Activated CD4-positive, alpha-beta T cell treated with anti-CD3 and anti-CD28 coated beads, Interleukin-2, amount 50 U/mL, for 24 hours (primary cell): ENCODE measurements at places on chromosomes 7 and 10.

GRCh38 chr10:42795701-42796100 lies 13.1 kb downstream of the BMS1 start:
- DNase-seq = no peak

GRCh38 chr7:4272141-4272540 lies 410.0 kb upstream of the FOXK1 start:
- DNase-seq = no peak

DNA sequence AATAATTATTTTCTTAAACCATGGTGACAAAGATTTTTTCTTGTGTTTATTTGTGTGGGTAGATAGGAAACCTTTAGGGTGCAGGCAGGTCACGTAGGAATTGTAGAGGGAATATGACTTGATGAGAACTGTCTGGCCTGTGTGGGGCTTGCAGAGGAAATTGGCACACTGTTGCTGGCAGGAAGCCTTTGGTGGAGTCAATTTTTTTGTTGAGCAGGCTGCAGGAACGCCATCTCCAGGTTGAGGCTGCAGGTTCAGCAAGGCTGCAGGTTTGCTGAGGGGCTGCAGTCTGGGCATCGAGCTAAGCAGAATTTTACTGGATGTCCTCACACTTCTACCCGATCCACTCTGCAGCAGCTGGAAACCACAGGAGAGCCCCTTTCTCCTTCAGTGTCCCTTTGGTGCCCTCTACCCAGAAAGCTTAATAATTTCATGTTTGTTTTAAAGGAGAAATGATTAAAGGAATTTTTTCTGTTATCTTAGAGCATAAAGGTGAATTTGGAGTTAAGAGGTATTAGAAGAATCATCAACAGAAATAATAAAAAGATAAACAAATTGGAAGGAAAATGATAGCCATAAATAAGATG lies 37.0 kb downstream of the TBC1D12 start:
- DNase-seq = no peak

DNA sequence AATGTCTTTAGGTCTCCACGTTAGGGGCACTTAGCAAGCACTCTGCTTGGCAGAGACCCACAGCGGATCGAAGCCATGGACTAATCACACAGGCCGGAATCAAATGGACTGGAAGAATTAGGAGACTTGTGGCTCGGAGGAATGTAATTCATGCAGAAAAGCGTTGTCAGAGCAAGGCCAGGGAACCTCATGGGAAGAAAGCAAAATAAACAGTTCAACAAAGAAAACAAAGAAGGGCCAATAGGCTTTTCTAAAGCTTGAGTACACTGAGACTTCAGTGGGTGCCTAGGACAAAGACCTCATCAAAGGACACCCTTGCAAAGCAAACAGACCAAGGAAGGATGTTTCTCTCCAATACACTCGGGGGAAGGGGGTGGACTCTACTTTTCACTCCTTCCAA lies 171.1 kb downstream of the GLI3 start:
- no peak for DNase-seq

- no peak for DNase-seq
Observed at GRCh38 chr7:138770904-138771303, 26.9 kb upstream of the TMEM213 start.

DNA sequence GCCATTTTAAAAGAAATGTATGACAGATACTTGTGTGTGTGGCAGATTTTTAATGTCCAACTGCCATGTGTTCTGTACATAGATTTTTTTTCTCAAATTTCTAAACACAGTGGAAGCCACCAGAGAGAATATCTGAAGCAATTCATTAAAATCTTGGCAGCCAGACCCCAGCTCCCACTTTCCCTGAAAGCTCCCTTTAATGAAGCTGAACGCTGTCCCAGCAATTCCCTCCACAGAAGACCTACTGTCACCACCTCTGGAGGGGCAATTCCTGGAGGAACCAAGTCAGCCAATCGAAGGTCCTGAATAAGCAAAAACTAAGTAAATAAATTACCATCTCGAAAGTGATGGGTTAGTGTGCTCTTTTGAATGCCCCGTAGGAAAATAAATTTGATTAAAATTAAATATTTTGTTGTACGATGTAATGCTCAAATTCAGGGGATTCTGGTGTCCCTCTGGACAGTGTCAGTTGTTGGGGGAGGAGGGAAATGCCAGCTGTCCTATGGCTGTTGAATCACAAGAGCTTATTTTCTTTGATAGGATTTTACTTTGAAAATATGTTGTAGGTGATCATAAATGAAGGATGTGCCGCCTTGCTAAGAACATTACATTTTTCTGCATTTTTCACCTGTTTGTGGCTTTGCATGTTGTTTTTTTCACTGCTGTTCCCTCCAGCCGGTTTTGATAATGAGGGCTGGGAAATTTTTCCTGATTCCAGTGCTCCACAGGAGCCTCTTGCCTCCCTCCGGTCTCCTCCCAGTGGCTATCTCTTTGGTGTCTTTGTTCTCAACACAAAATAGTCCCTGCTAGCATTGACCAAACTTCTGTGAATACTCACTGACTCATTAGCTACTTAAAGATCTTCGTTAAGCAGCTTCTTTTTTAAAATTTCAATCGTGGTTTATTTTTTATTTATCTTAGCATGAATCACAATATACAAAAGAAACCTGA lies 9.2 kb upstream of the GSAP start:
- no peak for DNase-seq

- peak; percentile 8 for DNase-seq
Observed at GRCh38 chr10:17805921-17806577, 3.1 kb upstream of the MRC1 start.

GRCh38 chr10:51427758-51428157 lies 271.6 kb downstream of the CSTF2T start:
- DNase-seq = no peak

GRCh38 chr10:80598084-80598798 lies 60.5 kb downstream of the SH2D4B start:
- DNase-seq = no peak

DNA sequence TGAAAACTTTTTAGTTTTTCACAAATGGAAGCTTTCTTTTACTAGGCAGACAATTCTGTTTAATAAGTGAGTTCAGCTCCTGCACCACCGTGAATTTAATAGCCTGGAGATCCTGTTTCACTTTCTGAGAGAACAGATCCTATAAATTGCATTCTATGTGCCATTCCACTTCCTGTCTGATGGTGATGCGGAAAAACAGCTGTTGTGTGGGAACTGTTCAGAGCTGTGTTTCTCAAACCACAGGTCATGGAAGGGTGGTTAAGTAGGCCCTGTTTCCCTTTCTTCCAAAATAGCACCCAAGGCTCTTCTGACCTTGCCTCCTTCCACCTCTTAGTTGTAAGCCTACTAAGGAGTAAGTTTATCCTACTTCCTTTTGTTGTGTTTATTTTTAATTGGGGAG lies 97.2 kb upstream of the DKK1 start:
- no peak for DNase-seq

- no peak for DNase-seq
Observed at GRCh38 chr10:3261921-3262320, 89.3 kb upstream of the PITRM1 start.

- no peak for DNase-seq
Observed at GRCh38 chr10:77974396-77975074, 48.0 kb upstream of the DLG5 start.

DNA sequence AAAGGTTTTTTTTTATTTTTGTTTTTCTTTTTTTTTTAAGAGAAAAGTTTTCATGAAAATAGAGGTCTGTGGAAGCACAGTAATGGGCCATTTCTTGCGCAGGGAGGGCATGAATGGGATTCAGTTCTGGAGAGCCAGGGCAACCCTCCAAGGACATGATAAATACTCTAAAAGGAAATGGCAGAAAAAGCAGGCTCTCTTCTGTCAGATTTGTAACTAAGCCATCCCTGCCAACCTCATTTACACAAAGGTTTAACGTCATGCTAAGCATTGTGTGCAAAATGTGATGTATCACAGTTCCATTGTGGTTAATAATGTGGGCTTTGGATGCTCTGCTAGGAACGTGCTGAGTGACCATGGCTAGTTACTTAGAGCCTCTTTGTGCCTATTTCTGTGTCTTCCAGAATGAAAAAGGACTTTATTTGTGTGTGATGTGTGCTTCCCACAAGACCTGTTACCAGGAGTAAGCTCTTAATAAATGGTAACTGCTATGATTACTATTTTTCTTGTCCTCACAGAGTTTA lies 1095.9 kb upstream of the SORCS1 start:
- no peak for DNase-seq

DNA sequence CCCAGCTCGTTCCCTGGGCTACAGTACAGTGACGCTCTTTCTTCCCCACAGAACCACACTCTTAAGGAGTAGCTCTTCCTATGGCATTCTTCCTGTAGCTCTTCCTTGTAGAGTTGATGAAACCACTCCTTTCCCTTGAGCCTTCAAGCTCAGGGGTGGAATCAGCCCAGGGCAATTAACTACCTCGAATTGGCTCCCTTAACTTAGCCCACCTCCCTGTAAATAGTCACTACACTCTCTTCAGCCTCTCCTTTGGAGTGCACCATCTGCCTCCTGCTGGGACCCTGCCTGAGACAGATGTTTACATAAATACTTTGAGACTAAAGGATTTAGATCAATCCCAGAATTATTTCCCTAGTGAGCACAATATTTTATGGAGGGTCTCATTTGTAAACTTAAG lies 537.8 kb upstream of the AUTS2 start:
- no peak for DNase-seq

DNA sequence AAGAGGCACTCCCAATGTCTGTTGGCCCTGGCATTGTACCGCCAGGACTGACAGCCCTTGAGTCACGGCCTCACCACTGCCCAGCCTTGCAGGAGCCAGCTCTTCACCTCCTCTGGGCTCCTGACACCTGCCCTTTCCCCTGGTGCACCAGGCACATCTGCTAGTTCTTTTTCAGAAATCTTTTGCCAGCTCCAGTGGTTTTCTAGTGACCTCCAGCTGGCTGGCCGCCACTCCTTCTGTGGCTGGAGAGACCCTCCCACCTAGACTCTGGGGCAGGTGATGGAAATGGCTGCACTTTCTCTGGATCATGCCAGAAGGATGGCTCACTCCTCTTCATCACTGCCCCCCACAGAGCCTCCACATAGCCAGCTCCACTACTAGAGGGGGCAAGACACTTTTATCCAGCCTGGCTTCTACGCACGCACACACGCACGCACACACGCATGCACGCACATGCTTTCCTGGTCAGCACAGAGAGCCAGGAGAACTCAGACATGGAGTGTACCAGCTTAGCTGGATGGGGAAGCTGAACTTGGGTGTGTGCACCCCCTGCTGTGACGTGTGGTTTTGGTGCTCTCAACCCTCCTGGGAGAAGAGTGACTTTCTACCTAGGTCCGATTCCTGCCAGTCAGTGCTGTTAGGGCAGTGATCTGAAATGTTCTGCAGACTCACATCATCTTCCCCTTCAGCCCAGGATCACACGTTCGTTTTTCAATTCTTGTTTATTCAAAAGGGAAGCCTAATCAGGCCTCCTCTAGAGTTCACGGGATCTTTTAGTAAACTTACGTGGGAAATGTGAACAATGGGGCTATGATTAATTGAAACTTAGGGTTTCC lies 222.0 kb downstream of the PRPF18 start:
- DNase-seq = no peak

DNA sequence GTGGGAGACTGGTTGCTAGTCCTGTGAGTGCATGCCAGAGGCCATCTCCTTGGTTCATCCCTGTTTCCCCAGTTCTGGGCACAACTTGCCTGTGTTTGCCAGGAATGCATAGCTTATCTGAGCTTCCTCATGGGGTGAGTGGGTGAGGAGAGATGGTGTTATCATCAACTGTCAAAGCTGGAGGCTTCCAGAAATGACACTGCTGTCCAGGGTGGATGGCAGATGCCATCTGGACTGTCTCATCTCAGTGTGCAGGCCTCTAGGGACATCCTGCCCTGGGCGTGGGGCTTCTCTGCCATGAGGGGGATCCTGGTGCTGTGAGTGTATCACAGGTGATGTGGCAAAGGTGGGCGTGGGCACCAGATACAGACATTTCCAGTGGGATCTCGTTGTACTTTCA lies 328.6 kb downstream of the DPP6 start:
- DNase-seq = no peak

GRCh38 chr7:48180981-48181380 lies 9.7 kb downstream of the ABCA13 start:
- no peak for DNase-seq

- peak; percentile 7 for DNase-seq
Observed at GRCh38 chr10:32795598-32796183, 162.3 kb downstream of the ITGB1 start.

GRCh38 chr10:101889256-101890210 lies 45.9 kb upstream of the KCNIP2 start:
- DNase-seq = peak; percentile 58

DNA sequence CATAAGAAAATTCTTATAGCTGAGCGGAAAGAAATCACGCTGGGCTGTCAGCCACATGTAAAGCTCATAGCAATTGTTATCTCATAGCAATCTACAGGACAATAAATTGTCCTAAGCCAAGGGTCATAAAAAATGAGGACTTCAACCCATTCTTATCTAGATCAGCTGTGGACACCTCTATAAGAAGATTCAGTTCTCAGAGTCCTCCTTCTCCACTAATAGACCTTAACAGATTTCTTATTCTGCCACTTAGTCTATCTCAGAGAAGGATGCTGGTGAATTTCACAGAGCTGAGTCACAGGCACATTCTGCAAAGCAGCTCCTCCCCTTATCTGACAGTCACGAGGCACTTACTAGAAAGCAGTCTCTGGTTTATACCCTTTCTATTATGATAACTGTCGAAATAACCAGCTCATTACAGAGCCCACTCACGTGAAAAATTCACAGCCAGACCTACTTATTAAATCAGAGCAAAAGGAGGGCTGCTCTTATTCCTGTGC lies 185.3 kb upstream of the PCLO start:
- DNase-seq = no peak

- DNase-seq = no peak
Observed at GRCh38 chr10:122703483-122704448, 4.1 kb upstream of the C10orf120 start.

DNA sequence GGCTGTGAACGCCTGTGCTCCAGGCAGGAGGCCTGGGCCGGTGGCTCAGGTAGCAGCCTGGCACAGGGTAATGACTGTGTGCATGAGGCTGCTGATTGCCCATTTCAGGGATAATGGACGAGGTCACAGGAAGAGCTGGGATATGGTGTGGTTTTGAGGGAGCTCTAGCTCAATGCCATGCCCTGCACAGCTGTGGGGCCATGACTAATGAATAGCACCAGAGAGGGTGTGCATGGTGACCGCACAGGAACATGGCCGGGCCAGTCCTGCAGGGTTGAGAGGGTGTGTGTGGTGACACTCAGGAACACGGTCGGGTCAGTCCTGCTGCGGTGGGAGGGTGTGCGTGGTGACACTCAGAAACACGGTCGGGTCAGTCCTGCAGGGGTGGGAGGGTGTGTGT lies 21.8 kb downstream of the NKX6-2 start:
- no peak for DNase-seq

DNA sequence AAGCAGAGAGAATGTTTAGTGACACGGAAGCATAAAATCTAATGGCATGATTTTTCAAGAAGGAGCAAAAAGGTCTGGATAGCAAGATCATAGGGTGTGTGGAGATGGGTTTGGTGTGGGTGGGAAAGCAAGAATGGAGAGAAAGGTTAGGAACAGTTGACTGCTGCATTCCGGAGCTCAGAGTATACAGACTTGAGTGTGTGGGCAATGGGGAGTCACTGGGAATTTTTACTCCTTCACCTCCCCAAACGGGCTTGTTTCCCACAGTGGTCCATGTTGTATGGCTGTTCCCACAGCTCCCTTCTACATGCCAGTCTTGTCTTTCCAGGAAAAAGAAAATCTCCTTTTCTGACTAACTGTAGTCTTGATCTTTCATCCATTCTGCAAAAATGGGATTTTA lies 122.1 kb downstream of the CDK6 start:
- DNase-seq = no peak

GRCh38 chr7:131189488-131189887 lies 138.2 kb upstream of the MKLN1 start:
- no peak for DNase-seq

- DNase-seq = no peak
Observed at GRCh38 chr7:108535257-108535656, 9.3 kb upstream of the PNPLA8 start.
